AG10803 (cell line): ENCODE measurements at places on chromosomes 6 and 20.

GRCh38 chr6:20409427-20409971 is 7.8 kb downstream of the E2F3 start:
- DNase-seq = no peak

- DNase-seq = peak; percentile 23
Measured at GRCh38 chr6:143485967-143486366, 25.6 kb downstream of the FUCA2 start.

- no peak for DNase-seq
Measured at GRCh38 chr6:143294265-143294860, 156.1 kb downstream of the ADAT2 start.

DNA sequence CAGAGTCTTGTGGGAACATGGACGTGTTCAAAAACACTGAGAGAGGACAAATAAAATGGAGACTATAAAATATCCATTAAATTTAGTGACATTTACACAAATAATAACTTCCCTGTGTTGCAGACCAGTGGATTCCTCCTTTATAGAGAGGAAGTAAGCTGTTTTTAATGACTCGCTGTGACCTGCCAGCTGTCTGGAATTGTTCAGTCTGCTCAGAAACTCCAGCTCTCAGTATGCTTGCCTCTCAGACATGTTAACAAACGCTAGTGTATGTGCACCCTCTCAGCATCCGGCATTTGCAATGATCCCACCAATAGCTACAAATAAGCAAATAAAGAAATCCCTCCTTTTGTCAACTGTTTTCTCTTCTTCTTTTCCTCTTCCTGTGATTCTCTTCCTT is 158.0 kb upstream of the TCF21 start:
- DNase-seq = peak; percentile 26

- DNase-seq = no peak
Measured at GRCh38 chr20:15676815-15677214, 896.4 kb downstream of the KIF16B start.

DNA sequence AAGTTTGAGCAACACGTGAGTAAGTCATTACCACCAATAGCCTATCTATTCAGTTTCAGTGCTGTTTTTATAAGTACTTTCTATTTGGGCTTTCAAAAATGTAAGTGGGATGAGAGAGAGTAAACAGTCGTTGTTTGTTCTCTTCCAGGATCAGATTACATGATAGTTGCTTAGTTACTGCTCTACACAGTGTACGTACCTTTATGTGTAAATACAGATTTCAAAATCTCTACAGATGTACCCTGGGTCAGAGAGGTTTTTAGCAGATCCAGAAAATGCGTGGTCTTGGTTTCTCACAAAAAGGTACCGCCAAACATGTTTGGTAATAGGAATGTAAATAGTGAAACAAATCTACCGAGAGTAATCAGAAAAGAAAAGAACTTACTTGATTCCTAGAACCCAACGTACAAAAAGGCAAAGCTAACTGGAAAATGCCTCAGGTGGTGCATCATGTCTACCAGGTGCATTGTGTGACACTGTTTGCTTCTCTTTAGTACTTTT is 421.1 kb downstream of the BCKDHB start:
- no peak for DNase-seq
